Hindlimb muscle (tissue), 1 donor: ENCODE measurements at places on chromosomes 16 and 17. TPM values are rescaled to one million over a fixed set of nuclear protein-coding genes. Genes with fewer than 3 reads are reported as not detected.

- no peak for DNase-seq
These were observed 40.2 kb downstream of the SMG6 start for GRCh38 chr17:2263183-2264066.

- no peak for DNase-seq
These were observed at the start of gene TAC4 for GRCh38 chr17:49848019-49848473. TSS of gene TAC4 (minus strand) at chr17:49848069. CDS start at chr17:49848017, 52 bp downstream.

DNA sequence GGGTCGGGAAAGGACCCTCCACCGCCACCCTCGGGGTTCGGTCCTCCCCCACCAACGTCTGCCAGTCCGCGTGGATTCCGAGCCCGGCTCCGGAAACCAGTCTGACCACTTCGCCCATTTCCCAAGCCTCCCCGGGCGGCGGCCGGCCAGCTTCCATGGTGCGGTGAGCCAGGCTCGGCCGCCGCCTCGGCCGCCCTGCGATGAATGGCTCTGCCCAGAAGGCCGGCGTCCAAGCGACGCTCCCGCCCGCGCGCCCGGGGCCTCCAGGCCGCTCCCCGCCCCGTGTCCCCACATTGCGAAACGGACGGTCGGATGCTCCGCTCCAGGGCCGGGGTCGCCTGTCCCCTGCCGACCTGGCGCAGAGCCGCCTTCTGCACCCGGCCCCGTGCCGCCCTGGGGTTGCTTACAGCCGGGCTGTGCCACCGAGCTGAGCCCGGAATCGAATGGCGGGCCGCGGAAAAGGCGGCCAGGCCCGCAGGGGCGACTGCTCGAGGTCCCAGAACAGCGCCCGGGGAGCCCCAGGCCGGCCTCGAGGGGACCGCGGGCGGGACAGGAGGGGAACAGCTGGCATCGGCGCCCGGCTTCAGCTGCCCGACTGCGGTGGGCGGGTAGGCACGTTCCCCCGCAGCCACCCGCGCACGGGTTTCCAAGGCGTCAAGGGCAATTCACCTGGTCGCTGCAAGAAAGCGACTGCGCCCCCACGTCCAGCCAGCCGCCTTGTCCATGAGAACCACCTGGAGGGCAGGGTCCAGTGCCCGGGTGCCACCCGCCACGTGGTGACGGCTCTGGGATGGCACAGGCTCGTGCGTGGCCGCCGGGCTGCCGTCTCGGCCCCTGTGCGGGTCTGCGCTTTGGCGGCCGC lies 18.3 kb upstream of the CBX8 start:
- no peak for DNase-seq

DNA sequence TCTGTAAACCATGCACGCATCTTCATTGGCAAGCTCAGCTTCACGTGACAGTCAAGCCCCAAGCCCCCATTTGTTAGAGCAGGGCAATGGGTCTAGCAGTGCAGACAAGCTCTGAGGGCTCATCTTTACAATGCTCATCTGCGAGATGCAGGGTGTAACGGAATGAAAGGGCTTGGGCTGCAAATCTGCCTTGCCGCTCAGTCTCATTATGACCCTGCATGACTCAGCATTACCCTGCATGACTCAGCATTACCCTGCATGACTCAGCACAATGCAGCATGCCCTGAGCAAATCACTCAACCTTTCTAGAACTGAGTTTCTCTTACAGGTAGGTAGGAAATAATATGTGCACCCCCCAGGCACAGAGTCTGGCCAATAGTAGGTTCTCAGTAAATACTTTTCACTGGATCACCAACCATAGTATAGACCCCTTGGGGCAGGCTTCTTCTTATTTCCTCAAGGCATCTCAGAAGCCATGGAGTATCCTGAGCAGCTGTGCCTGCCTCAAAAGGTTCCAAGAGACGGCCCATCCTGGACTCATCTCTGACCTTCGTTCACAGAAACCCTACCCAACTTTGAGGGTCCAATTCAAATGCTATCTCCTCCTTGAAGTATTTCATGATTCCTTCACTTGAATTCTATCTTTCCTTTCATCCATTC lies 391.3 kb upstream of the CDH5 start:
- no peak for DNase-seq

GRCh38 chr16:47872225-47872624 lies 283.6 kb downstream of the ABCC12 start:
- DNase-seq, result no peak

- DNase-seq, result no peak
These were observed 79.7 kb downstream of the PLD6 start for GRCh38 chr17:17126131-17127110.

DNA sequence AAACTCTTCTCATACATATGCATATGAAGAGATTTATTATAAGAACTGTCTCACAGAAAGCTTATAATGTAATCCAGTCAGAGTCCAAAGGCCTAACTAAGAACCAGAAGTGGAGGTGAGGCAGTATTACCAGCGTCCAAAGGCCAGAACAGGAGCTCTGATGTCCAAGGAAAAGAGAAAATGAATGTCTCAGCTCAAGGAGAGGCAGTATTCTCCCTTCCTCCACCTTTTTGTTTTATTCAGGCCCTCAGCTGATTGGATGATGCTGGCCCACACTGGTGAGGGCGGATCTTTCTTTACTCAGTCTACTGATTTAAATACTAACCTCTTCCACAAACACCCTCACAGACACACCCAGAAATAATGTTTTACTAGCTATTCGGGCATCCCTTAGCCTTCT lies 43.4 kb downstream of the FBXL20 start:
- no peak for DNase-seq

DNA sequence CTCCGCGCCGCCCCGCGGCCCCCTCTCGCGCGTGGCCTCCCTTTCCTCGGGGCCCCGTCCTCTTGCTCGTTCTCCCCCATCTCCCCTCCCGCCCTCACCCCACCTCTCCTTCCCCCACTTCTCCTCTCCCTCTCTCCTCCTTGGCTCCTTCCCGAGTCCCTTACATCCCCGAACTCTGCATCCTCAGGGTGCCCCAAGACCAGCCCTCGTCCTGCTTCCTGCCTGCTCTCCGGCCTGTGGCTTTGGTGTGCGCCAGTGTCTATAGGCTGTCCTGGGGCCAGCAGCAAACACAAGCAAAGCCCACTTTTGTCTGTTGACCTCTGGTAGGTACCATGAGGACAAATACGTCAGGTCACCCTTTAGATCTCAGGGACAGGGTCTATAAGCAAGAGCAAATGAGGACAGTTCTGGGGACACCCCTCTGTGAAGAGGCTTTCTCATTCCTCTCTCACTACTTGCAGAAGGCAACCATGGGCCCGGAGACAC lies 284 bp upstream of the COPZ2 start:
- no peak for DNase-seq

- DNase-seq, result no peak
These were observed 10.2 kb upstream of the UBE2I start for GRCh38 chr16:1299012-1299867.

GRCh38 chr17:54948380-54948779 lies 20.1 kb downstream of the COX11 start:
- DNase-seq, result no peak

GRCh38 chr17:56947741-56948140 lies 13.1 kb downstream of the COIL start:
- no peak for DNase-seq

GRCh38 chr16:70652322-70652721 lies 6.0 kb downstream of the IL34 start:
- DNase-seq, result no peak

- no peak for DNase-seq
These were observed 251.8 kb downstream of the MAF start for GRCh38 chr16:79348521-79349306.

DNA sequence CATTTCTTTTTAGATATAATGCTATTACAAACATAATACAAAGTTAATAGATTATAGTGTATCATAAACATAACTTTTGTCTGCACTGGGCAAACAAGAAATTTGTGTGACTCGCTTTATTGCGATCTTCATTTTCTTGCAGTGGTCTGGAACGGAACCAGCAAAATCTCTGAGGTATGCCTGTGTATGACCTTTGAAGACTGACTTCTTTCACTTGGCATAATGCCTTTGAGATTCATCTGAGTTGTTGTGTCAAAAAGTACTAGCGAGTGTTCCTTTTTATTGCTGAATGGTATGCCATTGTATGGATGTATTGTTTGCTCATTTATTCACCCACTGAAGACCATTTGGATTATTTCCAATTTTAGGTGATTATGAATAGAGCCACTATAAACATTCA lies 69.2 kb downstream of the TANC2 start:
- DNase-seq, result no peak

- DNase-seq, result no peak
These were observed 37.1 kb upstream of the CSNK2A2 start for GRCh38 chr16:58234831-58235595.

DNA sequence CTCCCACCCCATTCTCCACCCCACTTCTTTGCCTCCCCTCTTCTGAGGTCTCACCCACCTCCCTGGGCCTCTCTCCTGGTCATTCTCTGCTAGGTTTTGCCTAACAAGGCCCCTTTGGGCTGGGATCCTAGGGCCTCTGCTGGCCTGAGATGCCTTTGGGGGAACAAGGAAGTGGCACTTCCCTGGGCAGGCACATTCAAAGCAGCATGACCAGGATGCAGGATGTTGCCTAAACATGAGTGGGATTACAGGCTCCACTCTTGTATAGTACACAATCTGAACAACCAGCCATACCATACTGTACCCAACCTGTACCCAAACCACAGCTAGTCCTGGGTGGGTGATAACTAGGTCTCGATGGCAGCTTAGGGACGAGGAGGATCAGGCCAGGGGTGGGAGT lies 9.0 kb downstream of the GALK1 start:
- no peak for DNase-seq

DNA sequence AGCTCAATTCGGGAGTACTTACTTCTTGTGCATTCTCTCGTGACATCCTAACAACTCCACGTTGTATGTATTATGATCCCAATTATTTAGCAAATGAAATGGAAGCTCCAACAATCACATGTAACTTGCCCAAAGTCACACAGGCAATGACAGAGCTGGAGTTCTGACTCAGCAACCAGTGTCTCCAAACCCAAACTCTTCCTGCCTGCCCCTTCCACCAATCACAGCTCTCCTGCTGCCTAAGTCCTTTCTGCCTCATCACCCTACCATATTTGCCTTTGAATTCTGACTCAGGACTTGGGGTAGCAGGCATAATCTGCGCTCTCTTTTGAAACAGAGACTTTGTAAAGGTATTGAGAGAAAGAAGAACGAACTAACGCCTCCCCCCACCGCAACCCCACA lies 245.2 kb upstream of the MAF start:
- DNase-seq, result no peak

DNA sequence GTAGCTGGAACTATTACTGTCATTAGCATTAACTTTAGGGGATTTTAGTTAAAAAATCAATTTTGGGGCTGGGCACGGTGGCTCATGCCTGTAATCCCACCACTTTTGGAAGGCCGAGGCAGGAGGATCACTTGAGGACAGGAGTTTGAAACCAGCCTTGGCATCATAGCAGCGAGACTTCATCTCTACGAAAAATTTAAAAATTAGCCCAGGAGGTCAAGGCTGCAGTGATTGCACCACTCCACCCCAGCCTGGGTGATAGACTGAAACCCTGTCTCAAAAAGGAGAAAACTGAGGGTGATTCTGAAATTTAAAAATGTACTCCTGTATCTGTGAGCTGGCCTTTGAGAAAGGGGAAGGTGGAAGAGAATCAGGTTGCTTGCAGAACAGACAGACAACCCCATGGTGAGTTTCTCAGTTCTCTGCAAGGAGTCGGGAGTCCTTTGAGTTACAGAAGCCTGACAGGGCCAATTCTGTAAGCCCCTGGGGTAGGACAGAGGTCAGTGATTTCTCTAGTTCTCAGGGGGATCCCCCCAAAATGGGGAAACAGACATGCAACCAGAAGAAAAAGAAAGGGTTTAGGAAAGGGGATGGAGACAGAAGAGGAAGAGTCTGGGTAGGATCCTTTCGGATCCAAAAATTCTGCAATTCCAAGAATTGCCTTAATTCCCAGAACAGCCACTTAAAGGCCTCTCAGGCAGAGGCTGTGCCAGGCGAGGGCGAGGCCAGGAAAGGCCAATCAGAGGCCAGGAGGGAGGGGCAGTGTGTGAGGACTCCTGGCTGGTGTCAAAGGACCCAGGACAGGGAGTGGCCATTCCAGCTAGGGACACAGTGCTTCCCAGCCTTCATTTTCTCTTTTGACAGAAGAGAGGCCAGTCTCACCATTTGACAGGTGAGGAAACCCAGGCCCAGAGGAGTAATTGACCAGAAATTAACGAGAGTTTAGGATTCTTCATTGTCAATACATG lies 6.7 kb downstream of the NUPR1 start:
- DNase-seq, result peak; percentile 50

DNA sequence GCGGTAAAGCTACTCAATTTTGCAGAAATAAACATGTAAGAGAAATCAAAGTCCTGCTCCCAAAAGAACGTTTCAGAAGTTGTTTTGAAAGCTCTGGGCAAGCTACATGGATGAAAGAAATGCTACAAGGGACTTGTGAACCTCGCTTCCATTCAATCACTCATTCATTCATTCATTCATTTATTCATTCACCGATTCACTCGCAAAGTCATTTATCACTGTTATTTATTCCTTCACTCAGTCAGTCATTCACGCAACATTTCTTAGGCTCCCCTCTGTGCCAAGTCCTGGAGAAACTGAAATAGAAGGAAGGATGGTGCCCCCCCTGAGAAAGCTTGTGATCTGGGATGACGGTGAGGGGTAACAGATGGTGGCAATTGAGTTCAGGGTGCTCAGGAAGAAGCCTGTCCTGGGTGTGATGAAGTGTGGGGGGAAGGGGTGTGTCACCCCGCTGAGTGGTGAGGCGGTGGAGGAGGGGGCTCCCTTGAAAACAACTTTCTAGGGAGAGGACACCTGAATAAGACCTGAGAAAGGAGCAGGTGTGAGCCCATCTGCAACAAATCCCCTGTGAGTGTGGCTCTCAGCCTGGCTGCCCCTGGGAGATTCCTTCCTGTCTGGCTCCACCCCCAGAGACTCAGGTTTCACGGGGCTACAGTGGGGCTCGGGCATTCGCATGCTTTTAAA lies 36.3 kb upstream of the PRSS54 start:
- no peak for DNase-seq

GRCh38 chr16:89821438-89822187 lies 5.2 kb upstream of the FANCA start:
- DNase-seq, result no peak

DNA sequence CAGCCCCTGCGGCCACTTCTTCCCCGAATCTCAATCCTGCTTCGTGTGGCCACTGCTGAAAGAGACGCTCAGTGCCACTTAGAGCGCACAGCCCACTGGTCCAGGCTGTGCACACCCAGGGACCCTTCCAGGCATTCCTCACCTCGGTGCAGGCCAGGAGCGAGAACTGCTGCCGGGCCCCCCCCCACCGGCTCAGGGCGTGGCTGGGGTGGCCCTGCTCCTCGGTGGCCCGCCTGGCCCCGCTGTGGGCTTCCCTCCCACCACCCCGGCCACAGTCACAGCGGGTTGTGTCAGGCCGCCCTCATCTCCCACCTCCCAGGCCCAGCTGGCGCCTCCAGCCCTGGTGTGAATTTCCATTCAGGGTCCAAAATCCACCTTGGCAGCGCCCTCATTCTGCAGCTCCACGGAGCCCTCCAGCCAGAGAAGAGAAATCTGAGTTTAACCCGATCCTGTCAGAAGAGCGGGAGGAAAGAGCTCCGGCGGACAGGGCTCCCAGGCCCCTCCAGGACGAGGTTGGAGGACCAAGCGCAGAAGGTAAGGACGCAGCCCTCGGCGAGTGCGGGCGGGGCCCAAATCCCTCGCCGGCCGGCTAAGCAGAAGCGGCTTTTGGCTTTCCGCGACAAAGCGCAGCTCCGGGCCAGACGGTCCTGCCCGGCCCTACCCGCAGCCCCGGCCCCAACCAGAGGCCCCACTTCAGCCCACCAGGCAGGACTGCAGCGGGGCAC lies 12.0 kb downstream of the TBC1D16 start:
- DNase-seq, result no peak

- no peak for DNase-seq
These were observed 197.2 kb downstream of the RGS9 start for GRCh38 chr17:65334406-65334805.

LRRC59 gene
- 45.1 TPM for polyA plus RNA-seq

PLA2G10 gene
- polyA plus RNA-seq, result 0.72 TPM

KRTAP3-1 gene
- not detected for polyA plus RNA-seq

GPR179 gene
- 0.94 TPM for polyA plus RNA-seq

EFNB3 gene
- polyA plus RNA-seq, result 5.4 TPM

MEOX1 gene
- polyA plus RNA-seq, result 10.1 TPM
